ENCODE measurements at places on chromosomes 5 and 9.

GRCh38 chr5:54611290-54611951 is 93.9 kb downstream of the SNX18 start:
- DNase-seq = no peak

DNA sequence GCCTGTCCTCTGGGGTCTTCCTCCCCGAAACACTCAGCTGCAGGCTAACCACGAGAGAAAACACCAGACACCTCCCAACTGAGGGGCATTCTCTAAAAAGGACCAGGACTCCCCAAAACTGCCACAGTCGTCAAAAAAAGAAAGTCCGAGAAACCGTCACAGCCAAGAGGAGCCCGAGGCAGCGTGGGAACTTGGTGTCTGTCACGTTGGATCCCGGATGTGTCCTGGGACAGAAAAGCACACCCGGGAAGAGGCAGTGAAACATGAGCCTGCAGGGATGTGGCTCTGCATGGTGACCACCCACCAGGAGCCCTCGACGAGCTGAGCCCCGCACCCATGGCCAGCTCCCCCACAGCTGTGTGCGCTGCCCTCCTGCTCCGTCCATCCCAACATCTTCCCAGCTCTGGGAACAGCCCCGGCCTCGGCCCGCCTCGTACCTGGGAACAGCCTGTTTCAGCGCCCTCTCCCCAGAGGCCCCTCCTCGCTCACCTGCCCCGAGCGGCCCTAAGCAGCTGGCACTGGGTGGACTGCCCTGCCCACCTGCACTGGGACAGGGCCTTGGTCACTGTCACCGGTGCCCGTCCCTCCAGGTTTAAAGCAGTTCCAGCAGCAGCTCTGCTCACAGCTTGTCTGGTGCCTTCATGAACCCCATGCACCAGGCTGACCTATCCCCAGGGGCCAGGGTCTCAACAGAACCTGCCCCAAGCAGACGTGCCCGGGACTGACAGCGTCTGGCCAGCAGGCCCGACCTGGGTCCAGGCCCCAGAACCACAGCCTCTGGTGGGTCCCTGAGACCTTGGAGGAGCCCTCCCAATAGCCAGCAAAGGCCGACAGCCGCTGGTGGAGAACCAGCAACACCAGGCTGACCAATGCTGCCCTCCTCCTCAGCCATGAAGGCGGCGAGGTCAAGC is 10.9 kb downstream of the SLC12A7 start:
- no peak for DNase-seq

DNA sequence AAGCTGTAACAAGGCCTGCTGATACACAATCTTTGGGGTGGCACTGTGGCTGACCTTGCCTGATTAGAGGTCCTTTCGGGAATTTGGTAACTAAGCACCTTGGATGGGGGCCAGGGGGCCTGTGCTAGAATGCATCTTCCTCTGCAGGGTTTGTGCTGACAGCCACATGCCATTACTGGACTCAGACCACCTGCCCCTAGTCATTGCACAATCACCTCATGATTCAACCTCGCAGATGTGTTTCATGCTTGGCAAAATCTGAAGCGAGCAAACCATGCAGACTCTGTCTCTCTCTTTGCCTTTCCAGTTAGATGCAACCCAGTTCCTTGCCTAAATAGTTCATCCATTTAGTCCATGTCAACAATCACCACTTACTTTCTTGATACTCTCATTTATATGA is 96.5 kb upstream of the ERCC6L2 start:
- DNase-seq = no peak

DNA sequence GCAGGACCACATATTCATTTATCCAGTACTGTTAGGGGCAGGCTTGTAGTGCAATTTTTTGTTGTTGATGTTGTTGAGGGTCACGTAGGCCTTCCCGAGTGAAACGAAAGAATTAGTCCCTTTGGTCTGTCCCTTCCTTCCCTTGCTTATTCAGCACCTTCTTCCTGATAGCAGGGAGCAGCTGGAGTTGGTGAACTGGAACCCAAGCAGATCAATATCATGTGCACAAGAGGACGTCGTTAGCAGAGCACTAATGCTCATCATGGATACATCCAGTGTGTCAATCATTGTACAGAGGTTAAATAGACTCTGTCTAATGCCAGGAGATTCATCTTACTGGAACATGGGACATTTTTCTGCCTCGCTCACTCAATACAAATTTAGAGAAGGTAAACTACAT is 33.0 kb upstream of the MAP1B start:
- DNase-seq = no peak

DNA sequence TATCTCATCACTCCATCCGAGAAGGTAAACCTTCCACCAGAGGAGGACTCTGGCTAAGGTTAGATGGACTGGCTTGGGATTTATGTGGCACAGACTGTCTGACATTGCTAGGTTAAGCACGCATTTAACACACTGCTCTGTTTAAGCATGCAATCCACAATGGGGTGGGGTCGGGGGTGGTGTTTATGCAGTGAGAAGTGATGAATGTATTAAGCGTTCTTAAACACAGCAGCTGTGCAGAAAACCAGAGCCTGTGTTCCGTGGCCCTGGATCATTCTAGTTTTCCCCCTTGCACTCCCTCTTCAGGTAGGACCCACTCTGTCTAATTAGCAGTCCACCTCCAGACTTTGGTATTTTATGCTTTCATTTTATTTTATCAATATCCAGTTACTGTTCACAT is 46.4 kb downstream of the STXBP1 start:
- DNase-seq = no peak

DNA sequence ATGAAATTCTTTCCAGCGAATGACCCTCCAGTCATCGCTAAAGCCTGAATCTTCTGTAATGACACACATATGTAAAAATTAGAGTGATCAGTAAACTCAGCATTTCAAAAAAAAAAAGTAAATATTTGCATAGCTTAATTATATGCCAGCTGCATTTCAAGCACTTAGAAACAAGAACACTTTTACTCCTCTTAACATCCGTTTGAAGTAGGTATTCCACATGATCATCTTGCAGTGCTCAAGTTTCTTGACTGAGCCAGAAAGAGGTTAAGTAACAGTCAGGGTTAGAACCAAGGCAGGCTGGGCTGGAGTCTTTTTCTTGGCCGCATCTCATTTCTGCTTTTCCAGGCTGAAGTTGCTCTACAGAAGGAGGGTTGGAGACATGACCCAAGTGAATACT is 27.6 kb downstream of the EGFLAM start:
- DNase-seq = no peak

- DNase-seq = peak; percentile 39
Measured at GRCh38 chr9:75108571-75108970, 20.3 kb downstream of the OSTF1 start.

DNA sequence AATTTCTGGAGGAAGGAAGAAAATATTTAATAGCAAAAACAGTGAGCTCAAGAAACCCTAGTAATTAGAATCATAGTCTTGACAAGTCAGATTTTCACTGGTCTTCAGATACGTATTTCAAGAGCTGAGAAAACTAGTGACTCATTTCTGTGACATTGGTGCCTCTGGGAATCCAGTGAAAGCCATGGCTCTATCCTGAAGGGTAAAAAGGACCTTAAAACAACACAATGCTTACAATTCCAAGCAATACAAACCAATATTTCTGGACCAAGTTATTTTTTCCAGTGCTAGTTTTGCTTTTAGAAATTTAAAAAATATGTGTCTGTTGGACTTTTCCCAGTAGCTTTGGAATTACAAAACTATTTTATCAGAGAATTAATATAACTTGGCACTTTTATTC is 140.3 kb downstream of the LPAR1 start:
- DNase-seq = no peak

DNA sequence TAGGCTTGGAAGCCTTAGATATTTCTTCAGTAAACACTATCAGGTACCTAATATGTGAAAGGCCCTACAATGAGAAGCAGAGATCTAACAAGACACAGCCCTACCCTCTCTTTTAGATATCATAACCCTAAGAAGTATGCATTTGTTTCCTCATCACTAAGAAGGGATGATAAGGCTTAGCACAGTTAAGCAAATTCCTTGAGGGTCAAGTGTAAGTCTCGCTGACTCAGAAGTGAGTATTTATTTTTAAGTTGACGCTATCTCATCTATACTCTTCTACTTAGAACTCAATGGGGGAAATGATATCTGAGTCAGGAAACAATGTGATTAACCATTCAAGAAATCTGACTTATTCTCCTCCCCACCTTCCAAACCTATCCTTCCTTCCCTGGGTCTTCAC is 149.7 kb downstream of the ESM1 start:
- DNase-seq = no peak

DNA sequence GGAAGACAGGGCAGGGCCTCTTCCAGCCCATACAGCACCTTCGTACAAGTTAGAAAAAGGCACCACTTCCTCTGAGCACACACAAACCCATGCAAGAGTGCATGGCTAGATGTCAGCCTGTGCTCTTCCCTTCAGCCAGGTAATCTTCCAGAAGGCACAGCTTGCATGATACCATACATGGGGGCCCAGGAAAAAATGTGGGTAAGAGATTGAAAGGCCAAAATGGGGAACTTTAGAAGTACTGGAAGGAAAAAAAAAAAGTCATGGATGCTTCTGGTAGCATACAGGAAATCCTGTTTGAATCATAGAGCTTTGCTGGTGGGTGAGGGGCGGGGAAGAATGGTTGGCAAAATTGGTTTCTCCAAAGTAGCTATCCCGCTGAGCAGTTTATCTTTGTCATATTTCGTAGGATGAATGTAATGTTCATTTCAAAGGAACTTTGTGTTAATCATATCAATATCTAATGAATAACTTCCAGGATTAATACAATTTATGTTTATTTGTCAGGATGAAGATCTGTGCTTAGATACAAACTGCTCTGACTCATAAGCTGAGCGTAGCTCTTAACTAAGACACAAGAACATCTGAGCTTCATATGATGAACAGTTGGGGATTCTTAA is 78.2 kb upstream of the MAP3K1 start:
- no peak for DNase-seq

- DNase-seq = no peak
Measured at GRCh38 chr5:179698935-179699615, at the start of gene CANX. CANX (plus strand) TSS chr5:179698967; CDS start chr5:179705682, 6,715 bp downstream.

- DNase-seq = no peak
Measured at GRCh38 chr9:97848215-97848479, 4.9 kb upstream of the FOXE1 start.

DNA sequence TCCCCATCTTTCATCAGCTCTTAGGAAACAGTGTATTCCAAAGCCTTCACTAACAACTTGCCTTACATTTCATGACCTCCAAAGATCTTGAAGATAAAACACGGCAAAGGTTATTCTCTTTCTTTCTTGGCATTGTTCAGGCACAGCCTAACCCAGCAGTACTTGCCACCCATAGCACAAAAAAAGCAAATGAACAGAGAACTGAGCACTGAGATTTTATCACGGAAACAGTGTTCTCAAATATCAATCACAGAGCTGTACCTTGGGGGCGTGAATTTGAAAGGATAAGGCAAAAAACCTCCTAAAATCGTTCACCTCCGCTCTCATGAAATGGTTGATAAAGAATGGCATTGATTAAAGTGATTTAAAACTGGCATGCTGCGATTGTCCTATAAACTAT is 16.9 kb upstream of the KCNV2 start:
- DNase-seq = no peak

DNA sequence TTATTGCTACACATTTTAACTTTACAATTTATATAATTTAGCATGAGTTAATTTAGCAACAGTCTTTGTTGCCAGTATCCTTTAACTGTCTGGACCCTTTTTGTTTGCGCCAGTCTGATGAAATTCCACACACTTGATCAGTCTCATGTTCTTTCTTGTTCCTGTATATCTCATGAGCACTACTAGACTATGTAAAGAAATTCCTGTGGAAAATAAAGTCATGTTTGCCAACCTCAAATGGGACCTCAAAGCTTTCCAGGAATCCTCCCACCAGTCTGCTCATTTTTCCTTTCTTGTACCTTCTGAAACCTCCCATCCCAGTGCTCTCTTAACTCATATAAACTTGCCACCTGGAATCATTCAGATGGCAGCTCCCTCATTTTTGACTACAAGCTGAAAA is 8.0 kb downstream of the DMXL1 start:
- no peak for DNase-seq

GRCh38 chr5:158921441-158922262 is 178.1 kb downstream of the EBF1 start:
- DNase-seq = no peak

- no peak for DNase-seq
Measured at GRCh38 chr5:14077501-14077900, 65.6 kb upstream of the TRIO start.

- no peak for DNase-seq
Measured at GRCh38 chr5:24363789-24364481, 280.8 kb downstream of the CDH10 start.

DNA sequence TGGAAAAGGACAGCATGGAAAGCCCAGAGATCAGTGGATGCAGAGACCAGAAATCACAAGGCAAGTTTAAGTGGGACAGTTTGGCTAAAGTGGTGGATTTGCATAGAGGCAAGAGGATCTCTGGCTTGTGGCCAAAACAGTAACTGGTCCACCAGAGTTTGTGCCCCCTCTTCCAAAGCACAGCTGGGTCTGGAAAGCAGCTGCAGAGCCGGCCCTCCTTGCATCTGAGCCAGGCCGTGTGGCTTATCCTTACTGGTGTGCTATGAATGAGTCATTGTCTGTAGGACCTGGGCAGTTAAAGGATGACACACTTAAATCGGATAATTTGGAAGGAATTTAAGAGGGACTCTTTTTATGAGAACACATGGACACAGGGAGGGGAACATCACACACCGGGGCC is 146.6 kb downstream of the PIP5K1B start:
- no peak for DNase-seq

DNA sequence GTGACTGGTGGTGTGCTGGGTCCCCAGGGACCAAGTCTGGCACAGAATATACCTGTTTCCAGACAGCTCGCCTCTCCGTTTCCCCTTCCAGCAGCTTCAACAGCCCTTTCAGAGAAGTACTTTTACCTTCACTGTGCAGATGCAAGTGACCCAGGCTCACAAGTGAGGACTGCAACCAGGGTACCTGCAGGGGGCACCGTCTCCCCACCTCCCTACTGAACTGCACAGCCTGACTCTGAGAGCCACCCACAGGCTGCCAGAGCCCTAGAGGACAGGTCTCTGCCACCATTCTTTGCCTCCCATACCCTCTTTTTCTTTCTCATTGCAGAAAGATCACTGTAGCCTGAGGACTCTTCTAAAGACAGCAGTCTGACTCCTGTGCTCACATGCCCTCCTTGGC is 15.4 kb downstream of the IL9 start:
- DNase-seq = peak; percentile 42

DNA sequence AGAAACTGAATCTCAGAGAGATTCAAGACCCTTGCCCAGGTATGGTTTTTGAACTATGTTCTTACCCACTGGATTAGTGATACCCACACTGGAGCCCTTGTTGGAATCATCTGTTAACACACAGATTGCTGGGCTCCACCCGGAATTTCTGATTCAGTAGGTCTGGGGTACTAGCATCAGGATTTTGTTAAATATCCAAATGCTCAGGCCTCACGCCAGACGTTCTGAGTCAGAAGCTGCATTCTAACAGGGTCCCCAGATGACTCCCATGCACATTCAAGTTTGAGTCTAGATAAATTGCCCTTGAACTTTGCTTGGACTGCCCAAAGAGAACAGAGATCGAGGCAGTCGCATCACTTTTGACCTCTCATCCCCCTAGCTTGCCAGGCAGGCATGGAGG is 182.0 kb upstream of the WWC1 start:
- DNase-seq = no peak

GRCh38 chr9:71746758-71747125 is 21.6 kb downstream of the CEMIP2 start:
- DNase-seq = no peak

GRCh38 chr5:6386271-6386670 is 7.9 kb upstream of the MED10 start:
- no peak for DNase-seq

All from hematopoietic multipotent progenitor cell treated with erythropoietin and hydrocortisone succinate and interleukin-3 and kit ligand, for 8 days (in vitro differentiated cells).